ENCODE measurements at places on chromosomes 2 and 18.

DNA sequence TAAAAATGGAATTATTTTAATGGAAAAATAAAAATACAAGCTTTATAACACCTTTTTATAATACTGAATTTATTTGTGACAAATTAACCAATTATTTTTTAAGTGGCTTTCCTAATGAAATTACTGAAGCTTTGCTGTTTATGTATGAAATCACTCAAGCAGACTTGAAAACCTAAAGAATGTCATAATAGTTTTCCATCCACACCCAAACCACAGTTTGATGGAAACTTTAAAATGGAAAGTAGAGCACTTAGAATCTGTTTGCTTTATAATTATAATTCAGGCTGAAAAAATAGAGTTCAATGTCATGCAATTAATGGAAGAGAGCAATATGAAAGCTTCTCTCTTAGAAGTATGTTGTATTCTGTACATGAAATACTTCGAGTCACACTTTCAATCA, 31.6 kb upstream of the WDR75 start:
- no peak for DNase-seq

DNA sequence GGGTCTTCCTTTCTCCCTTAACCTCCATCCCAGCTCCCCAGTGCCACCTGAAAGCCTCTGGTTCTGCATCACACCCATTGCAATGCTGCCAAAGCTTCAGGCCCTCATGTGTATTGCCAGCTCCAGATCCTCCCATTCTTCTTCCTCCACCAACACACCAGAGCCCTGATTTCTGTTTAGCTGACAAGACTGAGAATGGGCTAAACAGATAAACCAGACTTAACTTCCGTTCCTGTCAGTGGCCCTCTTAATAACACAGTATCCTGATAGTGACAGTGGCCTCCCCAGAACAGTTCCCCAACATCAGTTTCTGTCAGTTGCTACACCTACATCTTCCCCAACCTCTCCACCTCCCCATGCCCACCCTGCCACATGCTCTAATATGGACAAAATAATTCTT, 31.3 kb upstream of the C1D start:
- no peak for DNase-seq

- DNase-seq: peak; percentile 88
Measured at GRCh38 chr2:1593371-1594122, 150.8 kb downstream of the PXDN start.

DNA sequence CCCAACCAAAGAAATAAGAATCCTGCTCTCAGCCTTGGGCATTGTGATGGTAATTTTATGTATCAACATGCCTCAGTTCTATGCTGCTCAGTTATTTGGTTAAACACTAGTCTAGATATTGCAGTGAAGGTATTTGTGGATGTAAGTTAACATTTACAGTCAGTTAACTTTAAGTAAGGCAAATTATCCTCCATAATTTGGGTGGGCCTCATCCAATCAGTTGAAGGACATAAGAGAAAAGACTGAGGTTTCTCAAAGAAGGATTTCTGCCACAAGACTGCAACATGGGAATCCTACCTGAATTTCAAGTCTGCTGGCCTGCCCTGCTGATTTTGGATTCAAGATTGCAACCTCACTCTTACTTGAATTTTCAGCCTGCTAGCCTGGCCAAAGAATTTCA, 975.5 kb upstream of the ACVR2A start:
- DNase-seq: no peak

GRCh38 chr2:165193178-165193777, 10.6 kb downstream of the SCN3A start:
- DNase-seq: no peak

DNA sequence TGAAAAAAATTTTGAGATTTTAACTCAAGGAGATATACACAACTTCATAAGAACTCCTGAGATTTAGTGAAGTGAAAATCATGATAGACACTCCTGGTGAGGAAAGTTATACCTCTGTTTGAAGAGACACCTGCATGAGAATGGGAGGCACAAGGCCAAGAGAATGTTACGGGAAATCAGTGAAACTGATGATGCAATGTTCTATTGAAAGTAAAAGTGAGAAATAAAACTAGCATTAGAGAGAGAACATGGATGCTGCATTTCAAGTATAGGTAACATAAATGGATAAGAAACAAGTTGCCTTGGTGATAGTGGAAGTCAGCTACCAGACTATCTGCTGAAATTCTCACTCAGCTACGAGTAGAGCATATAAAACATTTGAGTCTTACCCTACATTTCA, 562.1 kb upstream of the FANCL start:
- DNase-seq: no peak

DNA sequence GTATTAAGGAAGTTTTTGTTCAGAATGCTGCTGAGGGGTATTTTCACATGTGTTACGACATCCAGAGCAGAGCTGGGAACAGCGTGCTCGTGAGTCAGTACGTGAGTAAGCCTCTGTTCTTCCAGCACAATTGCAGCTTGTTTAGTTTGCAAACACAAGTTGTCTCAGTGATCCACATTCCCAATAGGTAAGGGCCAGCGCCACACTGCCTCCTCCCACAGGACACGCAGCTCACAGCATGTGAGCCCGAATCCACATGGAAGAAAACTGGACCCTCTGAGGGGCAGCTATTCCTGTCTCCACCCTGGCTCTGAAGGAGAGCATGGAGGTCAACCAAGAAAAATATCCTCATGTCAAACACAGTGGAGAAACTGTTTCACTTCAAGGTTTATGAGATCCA, 173.9 kb upstream of the PID1 start:
- DNase-seq: peak; percentile 90

- DNase-seq: peak; percentile 27
Measured at GRCh38 chr2:24049485-24050021, at the start of gene FKBP1B. TSS of gene FKBP1B (plus strand) at chr2:24049741. CDS start at chr2:24049850, 109 bp downstream.

GRCh38 chr2:31255911-31256571, 22.1 kb downstream of the EHD3 start:
- no peak for DNase-seq

Measured in myocyte (in vitro differentiated cells).